ENCODE measurements at places on chromosomes 7 and 10.

DNA sequence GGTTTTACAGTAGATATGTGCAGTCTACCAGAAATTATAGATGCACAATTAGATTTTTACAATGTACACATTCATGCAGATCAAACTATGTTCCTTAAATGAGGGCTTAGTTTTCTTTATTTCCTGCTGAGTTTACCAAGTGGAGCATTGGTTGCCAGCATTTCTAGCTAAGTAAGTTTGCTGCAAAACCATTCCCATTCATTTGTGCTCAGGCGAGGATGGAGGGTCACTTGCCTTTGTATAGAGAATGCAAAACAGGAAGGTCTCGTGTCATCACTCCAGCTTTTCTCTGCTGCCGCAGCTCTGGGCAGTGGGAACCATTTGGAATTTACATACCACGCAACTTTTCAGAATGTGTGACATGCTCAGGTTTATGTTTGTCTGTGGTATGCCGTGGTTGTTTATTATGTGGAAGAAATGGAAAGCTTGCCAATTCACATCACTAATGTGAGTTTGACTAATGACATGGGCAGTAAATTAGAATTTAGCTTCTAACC is 198.6 kb downstream of the TRIL start:
- no peak for DNase-seq

DNA sequence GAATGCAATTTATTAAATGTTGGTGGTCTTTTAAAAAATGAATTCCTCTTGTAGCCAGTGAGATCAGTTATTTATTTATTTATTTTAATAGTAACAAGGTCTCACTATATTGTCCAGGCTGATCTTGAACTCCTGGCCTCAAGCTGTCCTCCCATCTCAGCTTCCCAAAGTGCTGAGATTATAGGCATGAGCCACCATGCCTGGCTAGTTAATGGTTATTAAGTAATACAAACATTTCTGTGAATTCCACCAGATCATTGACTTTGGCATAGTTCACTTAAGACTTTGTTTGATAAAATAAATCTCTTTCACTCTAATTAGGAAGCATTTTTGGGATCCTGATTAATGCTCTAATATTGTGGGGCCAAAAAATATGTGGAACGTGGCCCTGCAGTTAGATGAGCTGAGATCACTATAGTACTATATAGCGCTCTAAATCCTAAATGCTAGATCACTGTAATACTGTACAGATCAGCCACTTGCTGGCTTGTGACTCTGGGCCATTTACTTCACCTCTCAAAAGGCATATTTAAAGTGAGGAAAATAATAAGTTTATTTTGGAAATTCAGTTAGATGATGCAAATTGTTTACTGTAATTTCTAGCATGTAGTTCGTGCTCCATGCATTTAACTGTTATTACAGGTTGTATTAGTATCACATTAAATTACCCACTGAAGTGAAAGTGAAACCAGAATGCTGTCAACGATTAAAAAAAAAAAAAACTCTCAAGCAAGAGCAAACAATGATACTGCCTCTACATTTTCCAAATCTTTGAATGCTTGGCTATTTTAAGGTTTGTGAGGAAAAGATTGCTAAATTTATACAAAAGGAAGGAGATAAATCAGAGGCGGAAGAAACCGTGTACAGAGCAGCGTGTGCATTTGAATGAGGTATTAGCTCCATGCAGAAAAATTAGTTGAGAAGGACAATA is 15.9 kb upstream of the FAS start:
- DNase-seq = no peak

DNA sequence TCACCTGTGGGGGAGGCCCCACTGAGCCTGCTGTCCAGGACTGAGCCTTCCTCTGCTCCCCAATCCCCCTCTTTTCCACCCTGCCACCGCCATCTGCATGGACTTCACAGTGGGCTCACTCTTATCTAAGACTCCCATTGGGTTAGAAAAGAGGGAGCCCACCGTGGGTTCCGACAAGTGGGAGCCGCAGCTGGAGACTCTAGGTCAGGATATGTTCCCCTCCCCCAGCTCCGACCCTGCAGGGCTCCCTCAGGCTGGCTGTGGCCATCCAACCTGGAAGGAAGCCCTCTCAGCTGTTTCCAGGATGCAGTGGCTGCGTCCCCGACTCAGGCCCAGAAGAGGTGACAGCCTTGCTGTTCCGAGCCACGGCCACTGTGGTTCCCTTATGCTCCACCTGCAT is 4.8 kb downstream of the WDR86 start:
- no peak for DNase-seq

- no peak for DNase-seq
Observed at GRCh38 chr10:93826355-93826754, 67.4 kb upstream of the SLC35G1 start.

GRCh38 chr7:45514944-45515343 is 59.2 kb upstream of the ADCY1 start:
- no peak for DNase-seq
